Stimulated activated naive CD4-positive, alpha-beta T cell (primary cell): ENCODE measurements at places on chromosomes 16 and 17.

- no peak for DNase-seq
These were observed 44.4 kb downstream of the ZNF778 start for GRCh38 chr16:89261691-89262563.

DNA sequence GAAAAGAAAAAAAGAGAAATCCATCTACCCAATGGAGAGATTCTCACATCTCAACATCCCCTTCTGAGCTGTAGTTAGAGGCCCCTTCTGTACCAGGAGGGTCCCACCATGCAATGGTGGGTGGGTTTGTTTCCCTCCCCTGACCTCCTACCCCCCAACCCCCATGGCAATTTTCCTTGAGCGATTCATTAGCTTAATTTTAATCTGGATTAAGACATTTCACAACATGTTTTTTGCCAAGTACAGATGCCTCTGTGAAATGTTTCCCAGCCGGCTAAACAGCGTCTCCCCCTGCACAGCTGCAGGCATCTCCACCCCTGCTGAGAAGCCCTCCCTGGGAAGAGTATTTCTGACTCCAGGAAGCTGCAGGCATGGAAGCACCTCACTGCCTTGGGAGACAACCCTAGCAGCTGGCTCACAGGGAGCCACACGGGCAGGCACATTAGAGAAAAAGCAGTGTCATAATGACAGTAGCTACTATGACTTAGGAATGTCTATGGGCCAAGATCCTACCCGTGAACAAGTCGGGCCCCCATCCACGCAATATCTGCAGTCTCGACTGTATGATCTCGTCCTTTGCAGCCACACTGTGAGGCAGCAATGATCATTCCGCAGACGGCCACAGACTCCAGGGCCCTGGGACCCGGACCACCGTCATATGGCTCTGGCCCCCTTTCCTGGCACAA, 117.3 kb downstream of the ADCY9 start:
- DNase-seq: no peak

GRCh38 chr17:78999056-78999768, 10.4 kb downstream of the CANT1 start:
- DNase-seq: no peak

GRCh38 chr16:78689028-78689427, 589.6 kb downstream of the WWOX start:
- DNase-seq: no peak

DNA sequence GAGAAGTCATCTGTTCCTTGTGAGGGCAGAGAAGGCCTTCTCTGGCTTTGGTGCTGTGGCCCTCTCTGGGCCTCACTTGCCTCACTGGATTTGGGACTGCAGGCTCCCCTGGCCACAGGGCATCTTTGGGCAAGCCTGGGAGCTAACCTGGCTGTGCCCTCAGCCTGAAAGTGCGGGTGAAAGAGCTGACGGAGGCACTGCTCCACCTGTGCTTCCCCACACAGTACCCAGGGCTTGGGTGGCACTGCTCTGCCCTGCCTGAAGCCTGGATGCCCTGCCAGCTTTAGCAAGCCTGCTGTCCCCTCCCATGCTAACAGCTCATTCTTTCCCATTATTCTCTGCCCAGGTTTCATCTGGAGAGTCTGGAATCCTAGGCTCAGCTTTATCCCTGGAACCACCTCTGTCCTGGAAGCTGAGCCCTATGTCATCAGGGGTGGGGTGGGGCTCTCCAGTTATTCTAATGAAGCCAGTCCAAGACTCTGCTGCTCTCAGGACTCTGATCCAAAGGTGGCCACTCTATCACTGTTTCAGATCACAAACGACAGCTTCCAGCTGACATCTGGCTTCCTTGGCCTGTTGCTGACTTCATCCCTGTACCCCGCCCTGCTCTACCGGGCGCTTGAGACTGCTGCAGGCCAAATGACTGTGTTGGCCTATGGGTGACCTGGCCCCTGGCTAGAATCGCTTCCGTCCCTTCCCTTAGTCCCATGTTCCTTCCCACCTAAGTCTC, 29.3 kb downstream of the HIC1 start:
- no peak for DNase-seq

GRCh38 chr16:4641895-4642294, 17.3 kb downstream of the MGRN1 start:
- DNase-seq: no peak
